ENCODE measurements at places on chromosomes 6 and 20.

DNA sequence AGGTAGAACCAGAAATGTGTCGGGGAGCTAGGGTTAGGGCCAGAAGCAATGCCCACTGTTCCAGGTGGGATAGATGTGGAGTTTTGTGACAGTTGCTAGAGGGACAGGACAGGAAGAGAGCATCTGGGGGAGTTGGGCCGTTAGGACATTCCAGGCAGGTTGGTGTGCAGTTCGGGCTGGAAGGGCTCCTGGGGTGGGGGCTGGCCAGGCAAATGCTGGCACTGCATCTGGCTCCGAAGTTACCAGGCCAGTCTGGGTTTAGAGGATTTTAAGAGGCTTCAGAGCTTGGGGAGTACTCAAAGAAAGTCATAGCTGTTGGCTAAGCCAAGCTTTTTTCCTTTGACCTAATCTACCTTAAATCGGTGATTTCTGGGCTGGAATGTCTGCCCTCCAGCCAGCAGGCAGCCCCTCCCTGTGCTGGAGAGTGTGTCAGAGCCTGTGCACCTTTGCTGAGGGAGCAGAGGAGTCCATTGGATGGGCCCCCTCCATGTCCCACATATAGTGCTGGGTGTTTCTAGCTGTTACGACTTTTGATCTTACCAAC lies 20.8 kb downstream of the PLCG1 start:
- DNase-seq, result no peak

DNA sequence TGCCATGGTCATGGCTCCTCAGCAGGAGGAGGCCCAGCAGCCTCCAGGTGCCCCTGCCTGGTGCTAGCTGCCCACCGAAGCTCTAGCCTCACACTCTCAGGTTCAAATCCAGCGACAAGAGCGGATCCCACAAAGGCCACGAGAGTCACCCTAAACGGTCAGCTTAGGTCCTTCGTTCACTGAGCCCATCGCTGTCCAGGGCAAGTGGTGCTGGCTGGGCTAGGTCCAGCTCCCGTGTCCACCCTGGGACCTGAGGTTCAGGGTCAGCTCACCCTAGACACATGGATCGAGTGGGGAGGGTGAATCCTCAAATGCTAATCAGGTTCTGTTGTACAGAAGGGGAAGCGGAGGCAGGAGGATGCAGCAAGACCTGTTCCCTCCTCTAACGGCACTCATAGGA lies 171.9 kb upstream of the SULF2 start:
- no peak for DNase-seq

DNA sequence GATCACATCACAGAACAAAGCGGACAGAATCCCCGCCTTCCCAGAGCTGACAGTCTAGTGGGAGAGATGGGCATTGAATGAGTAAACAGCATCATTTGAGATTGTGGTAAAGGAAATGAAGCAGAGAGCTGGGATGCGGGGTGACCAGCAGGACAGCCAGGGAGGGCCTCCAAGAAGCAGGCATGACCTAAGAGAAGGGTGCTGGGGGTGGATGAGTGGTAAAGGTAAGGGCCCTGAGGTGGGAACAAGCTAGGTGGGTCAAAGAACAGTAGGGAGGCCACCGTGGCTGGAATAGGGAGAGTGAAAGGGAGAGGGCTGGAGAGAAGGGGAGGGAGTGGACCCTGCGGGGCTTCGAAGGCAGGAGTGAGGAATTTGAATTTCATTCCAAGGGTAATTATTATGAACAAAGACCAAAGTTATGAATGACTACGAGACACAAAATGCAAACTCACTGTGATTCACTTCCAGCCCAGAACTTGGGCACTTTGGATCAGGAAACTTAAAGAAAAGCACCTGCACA lies 61.4 kb downstream of the CEBPB start:
- DNase-seq, result no peak

DNA sequence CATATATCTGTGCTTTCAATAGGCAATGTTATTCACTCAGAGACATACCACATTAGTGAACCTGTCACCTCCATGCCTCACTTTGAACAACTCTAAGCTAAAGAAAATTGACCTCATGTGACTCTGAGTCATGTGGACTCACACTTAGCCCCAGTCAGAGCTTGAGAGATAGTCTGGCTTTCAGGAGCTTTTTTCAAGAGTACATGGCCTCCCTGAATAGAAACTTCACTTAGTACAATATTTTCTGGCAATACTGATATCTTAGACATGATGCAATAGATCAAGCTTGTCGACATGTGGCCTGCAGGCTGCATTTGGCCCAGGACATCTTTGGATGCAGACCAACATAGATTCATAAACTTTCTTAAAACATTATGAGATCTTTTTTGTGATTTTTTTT lies 8.5 kb downstream of the SPTLC3 start:
- no peak for DNase-seq

DNA sequence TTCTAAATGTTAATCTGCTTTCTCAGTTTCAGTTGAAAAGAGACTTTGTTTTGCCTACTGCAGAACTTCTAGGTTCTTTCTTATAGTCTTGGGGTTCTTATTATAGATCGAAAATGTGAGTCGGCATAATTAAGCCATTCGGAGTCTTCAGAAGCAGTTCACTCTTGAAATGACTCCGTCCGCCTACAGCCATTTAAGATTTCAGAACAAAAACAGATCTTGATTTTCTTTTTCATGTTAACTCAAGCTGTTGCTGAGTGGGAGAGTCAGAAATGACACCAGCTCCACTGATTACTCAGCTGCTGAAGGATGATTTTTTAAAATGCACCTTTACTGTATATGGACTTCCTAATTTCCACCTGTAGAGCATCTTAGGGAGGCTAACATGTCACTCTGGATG lies 15.9 kb downstream of the PRDM1 start:
- DNase-seq, result peak; percentile 58

GRCh38 chr6:147972448-147972847 lies 370.2 kb upstream of the SASH1 start:
- no peak for DNase-seq

DNA sequence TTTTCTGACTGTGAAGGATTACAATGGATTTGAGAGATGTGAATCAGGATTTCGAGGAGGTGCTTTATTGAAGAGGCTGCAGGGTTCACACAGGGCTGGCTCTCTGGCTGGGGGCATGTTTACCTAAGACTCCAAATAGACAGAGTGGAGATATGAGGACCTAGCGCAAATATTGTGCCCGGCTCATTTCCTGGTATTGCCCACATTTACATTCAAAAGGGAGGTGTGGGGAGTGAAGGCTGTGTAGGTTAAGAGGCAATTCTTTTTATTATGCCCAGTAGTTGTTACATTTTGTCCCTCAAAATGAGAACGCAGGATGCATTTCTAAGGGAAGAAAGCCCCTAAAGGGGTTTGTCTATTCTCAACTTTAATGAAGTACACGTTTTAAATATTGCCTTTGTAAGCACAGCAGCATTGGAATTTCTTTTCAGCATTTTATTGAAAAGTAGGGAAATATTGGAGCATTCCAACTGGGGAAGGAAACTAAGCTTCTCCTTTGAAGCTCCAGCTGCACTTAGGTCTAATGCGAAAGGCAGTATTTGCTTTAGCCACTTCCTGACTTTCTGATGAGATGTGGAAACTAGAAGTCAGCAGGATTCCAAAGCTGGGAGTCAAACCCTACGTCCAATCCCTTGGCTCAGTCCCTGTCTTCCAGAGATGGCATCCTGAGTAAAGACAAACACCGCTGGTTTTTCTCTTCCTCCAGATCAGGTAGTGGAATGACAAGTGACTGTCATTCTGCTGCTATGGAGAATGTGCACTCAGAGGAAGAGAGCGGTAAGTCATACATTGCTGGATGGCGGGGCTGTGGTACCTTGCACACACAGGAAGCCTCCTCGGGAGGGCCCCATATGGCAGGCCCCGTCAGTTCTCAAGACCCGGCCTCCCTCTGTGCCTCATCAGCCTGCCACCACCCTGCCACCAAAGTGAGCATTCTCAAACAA lies 70.7 kb downstream of the MYB start:
- no peak for DNase-seq

DNA sequence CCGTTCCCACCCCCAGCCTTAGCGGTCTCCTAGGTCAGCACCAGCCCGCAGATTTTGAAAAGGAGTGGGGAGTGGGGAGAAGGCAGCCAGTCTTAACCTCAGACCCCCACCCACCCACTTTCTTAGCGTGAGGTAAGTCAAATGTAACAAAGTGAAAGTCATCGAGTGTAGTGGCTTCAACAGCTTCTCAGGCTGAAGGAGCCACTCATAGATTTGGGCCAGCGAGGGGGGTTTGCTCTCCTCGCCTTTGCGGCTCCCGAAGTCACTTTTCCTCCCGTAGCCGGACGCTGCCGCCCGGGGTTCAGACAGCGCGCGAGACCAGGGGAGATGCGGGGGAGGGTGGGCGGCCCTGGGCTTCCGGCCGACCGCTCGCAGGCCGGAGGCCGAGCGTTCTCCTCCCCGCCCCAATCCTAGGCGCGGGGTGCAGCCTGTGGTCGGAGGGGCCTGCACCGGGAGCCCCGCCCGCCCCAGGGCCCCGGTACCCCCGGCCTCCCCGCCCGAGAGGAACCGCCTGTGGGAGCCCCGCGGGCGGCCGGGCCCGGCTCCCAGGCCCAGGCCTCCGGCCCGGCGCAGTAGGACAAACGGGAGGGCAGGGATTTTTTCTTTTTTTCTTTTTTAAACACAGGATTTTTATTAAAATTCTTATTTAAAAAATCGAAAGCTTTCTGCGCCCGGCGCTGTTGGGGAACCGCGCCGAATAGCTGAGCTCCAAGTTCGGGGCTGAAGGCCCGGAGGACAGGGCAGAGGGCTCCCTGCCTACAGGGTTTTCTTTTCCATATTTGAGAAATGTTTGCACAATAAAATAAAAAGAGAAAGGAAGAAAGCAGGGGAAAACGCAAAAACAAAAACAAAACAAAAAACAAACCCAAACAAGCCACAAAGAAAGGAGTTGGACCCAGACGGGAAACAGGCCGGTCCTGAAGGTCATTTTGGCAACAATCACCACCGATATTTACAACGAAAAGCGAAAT lies 3.2 kb downstream of the NKX2-2 start:
- no peak for DNase-seq

- no peak for DNase-seq
Observed at GRCh38 chr6:18241208-18242038, 22.9 kb downstream of the DEK start.

GRCh38 chr6:11712760-11713159 lies 65.8 kb downstream of the ADTRP start:
- peak; percentile 57 for DNase-seq

GRCh38 chr6:159691133-159691962 lies 1.7 kb downstream of the SOD2 start:
- no peak for DNase-seq

GRCh38 chr6:12598919-12599318 lies 117.6 kb upstream of the PHACTR1 start:
- DNase-seq, result no peak

DNA sequence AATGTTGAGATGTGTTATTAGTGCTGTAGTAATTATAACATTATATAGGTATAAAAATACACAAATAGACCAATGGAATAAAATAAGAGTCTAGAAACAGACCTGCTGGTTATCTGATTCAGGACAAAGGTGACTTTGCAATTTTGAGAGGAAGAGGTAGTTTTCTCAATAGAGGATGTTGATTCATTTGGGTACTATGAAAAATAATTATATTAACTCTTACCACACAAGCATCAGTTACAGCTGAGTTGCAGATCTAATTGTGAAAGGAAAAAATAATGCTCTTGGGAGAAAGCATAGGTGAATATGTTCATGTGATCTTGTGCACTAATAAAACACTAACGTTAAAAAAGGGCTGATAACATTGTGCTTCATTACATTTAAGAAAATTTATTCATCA lies 103.0 kb downstream of the BCKDHB start:
- no peak for DNase-seq

DNA sequence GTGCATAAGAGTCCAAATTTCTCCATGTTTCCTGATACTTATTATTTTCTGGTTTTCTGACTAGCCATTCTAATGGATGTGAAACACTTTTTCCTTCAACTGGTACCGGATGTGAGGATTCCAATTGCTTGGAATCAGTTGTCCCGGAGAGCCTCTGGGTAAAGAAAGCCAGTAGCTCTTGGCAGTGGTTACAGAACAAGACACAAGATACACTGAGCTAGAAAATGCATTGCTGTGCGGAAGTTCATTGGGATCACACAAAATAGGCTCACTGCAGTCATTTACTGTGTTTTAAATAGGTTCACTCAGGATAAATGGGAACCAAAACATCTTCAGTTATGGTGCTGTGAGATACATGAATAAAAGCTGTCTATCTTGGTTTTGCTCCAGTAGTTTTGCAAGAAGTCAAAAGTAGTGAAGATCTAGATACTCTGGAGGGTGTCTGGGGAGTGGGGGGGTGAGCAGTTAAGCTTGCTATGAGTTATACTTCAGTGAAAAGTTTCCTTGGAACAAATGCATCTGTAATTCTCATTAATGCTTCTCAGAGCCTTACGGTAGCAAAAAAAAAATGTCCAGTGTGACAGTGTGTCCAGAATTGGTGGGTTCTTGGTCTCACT lies 54.4 kb upstream of the RNF182 start:
- no peak for DNase-seq

DNA sequence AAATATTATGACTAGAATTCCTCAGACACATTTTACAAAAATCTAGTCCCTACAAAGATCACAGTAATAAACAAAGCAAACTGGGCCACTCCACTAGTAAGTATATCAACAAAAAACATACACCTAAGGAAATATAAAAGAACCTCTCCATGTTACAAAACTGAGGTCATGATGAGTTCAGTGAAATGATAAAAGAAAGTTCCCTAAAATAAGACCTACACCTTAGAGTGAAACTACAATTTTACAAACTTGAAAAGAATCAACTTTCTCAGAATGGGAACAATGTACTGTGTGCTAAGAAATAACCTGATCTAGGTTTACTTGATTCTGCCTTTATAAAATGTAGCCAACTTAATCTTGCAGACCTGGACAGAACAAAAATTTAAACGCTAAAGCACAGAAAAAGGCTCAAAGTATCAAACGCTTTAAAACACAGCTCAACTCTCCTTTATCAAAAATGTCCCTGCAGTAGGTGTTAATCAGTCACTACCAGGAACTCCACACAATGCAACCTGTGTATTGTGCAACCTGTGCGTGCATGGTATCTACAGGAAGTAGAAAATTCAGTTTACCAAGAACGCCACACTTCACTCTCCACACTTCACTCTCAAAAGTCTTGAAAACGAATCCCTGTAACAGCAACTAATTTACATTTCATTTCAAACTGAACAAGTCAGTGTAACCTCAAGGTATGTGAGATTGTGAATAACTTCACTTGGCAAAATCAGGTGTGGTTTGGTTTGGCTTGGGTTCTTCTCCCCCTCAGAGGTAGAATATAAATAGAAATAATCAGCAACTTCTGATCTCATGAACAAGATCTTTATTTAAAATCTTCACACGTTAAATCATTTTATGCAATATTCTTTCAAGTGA lies 1.8 kb downstream of the RALGAPA2 start:
- DNase-seq, result peak; percentile 5

- DNase-seq, result no peak
Observed at GRCh38 chr20:42986143-42986773, 203.4 kb downstream of the PTPRT start.

GRCh38 chr6:13763740-13764381 lies 50.5 kb downstream of the MCUR1 start:
- DNase-seq, result no peak

- no peak for DNase-seq
Observed at GRCh38 chr6:1972962-1973361, 272.4 kb downstream of the GMDS start.

GRCh38 chr20:50062006-50062838 lies 50.7 kb downstream of the UBE2V1 start:
- DNase-seq, result no peak

GRCh38 chr20:9323622-9324021 lies 190.8 kb upstream of the LAMP5 start:
- no peak for DNase-seq

All from stimulated activated CD4-positive, alpha-beta T cell treated with anti-CD3 and anti-CD28 coated beads, Interleukin-4, amount 100 ng/mL, for 1 hour (primary cell).